ENCODE measurements at places on chromosomes 5 and 9.

DNA sequence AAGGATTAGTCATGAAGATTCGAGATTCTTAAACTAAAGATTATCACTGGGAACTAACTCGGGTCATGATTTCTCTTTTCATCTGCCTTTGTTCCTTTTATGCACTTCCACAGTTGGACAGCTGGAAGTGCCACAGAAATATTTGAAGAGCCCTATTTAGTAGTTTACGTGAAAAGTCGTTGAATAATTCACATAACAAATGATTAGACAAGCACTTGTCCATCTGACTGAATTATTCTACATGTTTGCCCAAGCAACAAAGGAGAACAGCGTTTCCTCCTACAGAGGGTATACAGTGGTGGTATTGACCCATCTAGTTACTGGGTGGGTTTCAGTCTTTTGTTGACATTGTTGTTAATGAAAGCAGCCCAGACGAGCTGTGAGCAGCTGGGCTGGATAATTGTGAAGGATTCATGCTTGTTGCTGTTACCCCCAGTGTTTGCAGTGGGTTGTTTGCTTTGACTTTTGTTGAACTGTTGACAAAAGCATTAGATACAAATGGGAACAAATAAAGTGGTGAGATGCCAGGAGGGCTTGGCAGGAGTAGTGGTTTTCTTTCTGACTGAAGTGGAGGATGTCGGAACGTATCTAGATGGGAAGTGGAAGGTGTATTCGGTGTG is 96.2 kb downstream of the TLE4 start:
- no peak for DNase-seq

- DNase-seq: no peak
These were observed 131.1 kb upstream of the ZNF462 start for GRCh38 chr9:106731910-106732309.

- no peak for DNase-seq
These were observed 60.9 kb upstream of the GDNF start for GRCh38 chr5:37900692-37901091.

- no peak for DNase-seq
These were observed 10.2 kb upstream of the STING1 start for GRCh38 chr5:139492700-139493192.

- DNase-seq: no peak
These were observed 304.0 kb downstream of the TLR4 start for GRCh38 chr9:118008246-118008645.
